Natural killer cell (primary cell): ENCODE measurements at places on chromosomes 12 and 14.

- H3K27me3 ChIP-seq: no peaks in the 10 kb centered on the region
- DNase-seq: no peak
- no peaks in the 10 kb centered on the region for H3K4me1 ChIP-seq
- no peak overlapping the region for H3K4me3 ChIP-seq
- H3K27ac ChIP-seq: no peak overlapping the region
- peaks cover 10% of the 10 kb centered on the region for H3K36me3 ChIP-seq
Measured at GRCh38 chr12:27747111-27747820, 32.8 kb upstream of the KLHL42 start.

DNA sequence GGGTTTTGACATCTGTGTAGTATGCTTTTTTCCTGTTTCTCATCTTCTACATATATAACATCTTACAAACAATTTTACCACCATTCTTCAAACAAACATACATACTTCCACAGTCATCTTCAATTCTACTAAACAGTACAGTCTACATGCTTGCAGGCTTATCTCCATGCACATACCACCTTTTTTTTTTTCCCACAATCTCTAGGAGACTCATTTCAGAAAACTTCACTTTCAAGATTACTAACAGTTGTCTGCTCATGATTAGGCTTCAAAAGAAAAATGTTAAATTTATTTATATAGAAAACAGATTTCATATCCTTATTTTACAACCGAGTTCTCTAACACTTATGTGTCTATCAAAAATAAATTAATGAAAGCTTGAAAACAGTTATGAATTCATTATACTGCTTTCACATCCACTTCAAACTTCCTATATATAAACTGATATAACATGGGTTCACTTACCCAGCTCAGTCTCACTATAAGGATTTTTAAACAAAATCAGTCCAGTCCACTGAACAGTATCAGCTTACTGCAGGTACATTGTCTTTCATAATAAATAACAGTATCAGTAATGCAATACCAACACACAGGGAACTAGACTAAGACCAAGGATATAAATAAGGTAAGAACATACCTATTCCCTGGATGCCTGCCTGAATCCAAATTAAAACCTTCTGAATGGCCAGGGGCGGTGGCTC is 42.5 kb downstream of the LRP6 start:
- H3K4me1 ChIP-seq: no peaks in the 10 kb centered on the region
- peaks cover 7% of the 10 kb centered on the region for H3K27me3 ChIP-seq
- no peaks in the 10 kb centered on the region for H3K36me3 ChIP-seq
- H3K27ac ChIP-seq: no peak overlapping the region
- H3K4me3 ChIP-seq: no peak overlapping the region

GRCh38 chr12:26297396-26298070 is 102.2 kb downstream of the SSPN start:
- no peak overlapping the region for H3K27ac ChIP-seq
- no peak overlapping the region for H3K4me3 ChIP-seq
- no peaks in the 10 kb centered on the region for H3K4me1 ChIP-seq
- DNase-seq: no peak
- H3K27me3 ChIP-seq: no peaks in the 10 kb centered on the region
- no peaks in the 10 kb centered on the region for H3K36me3 ChIP-seq

- H3K36me3 ChIP-seq: no peaks in the 10 kb centered on the region
- no peaks in the 10 kb centered on the region for H3K4me1 ChIP-seq
- DNase-seq: no peak
- H3K27me3 ChIP-seq: no peaks in the 10 kb centered on the region
Measured at GRCh38 chr12:58537278-58537677, 383.0 kb downstream of the LRIG3 start.

- DNase-seq: no peak
- H3K27ac ChIP-seq: no peak overlapping the region
- no peaks in the 10 kb centered on the region for H3K4me1 ChIP-seq
Measured at GRCh38 chr12:118398524-118398923, 22.2 kb downstream of the SUDS3 start.

- no peaks in the 10 kb centered on the region for H3K27me3 ChIP-seq
- peak overlapping the region; percentile 20 for H3K27ac ChIP-seq
- peaks cover 22% of the 10 kb centered on the region for H3K4me1 ChIP-seq
- peaks cover 10% of the 10 kb centered on the region for H3K36me3 ChIP-seq
- no peak for DNase-seq
- H3K4me3 ChIP-seq: no peak overlapping the region
Measured at GRCh38 chr14:69763761-69764510, 3.0 kb upstream of the SRSF5 start.
